LNCaP clone FGC (cell line): ENCODE measurements at places on chromosomes 1 and 21.
A peak's percentile ranks its signal among the peaks of the same experiment; 100 is the strongest.

DNA sequence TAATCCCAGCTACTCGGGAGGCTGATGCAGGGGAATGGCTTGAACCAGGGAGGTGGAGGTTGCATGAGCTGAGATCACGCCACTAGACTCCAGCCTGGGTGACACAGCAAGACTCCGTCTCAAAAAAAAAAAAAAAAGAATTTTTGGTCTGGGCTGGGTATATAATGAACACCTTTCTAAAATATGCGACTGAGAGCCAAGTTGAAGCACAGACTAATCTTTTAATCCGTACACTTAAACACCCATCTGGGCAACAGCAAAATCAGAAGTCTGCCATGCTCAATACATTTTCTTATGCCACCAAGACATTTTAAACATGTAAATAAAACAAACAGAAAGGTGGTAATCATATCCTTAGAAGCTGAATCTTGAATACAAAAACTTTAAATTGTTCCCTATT, 31.6 kb upstream of the ABCB10 start:
- DNase-seq, result no peak

DNA sequence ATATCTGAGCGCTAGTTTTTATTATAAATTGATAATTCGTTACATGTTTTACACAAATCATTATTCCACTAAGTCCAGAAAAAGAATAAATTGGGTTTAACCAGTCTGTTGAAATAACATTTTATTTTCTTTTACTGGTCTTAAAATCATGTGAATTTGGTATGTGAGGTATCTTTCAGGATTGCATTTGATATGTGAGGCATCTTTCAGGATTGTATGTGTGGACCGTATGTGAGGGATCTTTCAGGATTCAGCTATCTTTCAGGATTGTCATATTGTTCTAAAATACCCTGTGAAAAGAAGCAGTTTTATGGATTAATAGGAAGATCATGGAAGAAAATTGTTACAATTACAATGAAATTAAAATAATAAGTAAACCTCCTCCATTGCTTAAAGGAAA, 42.9 kb downstream of the USP25 start:
- no peak for DNase-seq

- no peak for DNase-seq
These were observed 52.0 kb upstream of the KCNK1 start for GRCh38 chr1:233561708-233562426.

GRCh38 chr1:83994111-83994510, 4.8 kb downstream of the TTLL7 start:
- no peak for DNase-seq

DNA sequence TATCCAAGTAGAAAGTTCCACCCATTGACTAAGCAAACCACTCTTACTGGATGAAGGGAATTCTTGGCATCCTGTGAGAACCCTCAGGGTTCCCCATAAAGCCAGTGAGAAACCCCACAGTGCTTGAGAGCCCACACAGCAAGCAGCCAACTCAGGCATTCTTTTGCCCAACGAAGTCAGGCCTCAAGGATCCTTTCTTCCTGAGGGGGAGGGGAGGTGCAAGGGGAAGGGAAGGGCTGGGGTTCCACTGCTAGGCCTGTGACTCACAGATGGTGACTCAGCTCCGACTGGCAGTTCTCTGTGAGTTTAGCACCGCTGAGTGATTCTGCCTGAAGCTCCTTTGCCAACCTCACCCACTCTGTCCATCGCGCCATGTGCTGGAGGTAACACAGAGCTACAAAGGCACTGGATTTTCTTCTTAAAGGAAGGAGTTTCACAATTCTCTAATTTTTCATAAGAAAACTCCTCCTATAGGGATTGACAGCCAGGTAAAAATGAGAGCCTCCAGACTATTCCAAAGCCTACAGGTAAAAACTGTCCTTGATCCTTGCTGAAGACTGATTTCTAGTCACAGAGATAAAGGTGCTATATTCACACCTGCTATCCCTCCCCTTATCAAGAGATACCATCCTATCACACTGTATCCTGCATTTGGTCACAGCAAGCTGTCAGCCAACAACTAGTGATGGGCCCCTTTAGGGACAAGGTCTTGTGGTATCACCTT, 4.8 kb downstream of the ENO1 start:
- no peak for DNase-seq

DNA sequence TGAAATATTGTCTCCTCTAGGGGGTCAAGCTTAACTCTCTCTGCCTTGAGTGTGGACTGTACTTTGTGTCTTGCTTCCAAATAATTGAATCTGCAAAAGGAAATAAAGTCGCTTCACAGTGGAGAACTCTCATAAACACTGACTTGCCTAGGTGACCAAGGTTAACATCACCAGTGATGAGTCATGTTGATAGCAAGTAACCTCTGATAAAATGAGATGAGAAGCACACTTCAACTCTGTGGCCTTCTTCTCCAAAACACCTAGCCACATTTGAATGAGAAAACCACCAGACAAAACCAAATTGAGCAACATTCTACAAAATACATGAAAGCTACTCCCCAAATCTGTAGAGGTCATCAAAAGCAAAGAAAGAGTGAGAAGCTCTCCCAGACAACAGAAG, 37.6 kb downstream of the PDE4B start:
- no peak for DNase-seq

DNA sequence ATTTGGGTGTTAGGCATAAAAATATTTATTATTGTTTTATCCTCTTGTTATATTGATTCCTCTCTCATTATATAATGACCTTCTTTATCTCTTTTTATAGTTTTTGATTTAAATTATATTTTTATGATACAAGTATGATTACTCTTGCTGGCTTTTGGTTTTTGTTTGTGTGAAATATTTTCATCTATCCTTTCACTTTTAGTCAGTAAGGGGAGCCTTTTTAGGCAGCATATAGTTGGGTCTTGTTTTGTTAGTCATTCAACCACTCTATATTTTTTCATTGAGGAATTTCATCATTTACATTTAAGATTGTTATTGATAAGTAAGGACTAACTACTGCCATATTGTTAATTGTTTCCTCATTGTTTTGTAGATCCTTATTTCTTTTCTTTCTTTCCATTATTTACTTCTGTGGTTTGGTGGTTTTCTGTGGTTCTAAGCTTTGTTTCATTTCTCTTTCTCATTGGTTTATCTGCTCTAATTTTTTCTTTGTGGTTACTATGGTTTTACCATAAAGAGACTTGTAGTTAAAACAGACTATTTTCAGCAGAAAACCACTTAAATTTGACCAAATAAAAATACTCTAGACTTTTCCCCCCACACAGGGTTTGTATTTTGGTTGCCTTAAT, 593.1 kb downstream of the NUF2 start:
- DNase-seq, result no peak

GRCh38 chr1:27535386-27535785, 45.4 kb upstream of the WASF2 start:
- no peak for DNase-seq

DNA sequence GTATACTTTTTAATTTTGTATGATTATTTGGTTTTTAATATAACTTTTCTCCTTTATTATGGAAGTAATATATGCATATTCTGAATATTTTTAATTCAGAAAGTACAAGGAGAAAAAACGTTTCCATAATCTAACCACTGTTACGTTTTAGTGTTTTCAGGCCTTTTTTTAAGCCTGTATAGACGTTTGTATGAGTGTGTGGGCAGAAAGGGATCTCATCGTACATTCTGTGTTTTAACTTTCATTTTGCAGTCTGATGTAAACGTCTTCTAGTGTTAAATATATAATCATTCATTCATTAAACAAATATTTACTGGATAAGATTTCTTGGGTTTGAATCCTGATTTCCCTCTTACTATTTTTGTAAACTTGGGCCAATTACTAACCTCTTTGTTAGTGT, 38.0 kb upstream of the PLEKHO1 start:
- no peak for DNase-seq

GRCh38 chr1:99784809-99785255, 18.4 kb upstream of the FRRS1 start:
- no peak for DNase-seq

GRCh38 chr1:234271243-234271606, 102.0 kb upstream of the COA6 start:
- DNase-seq, result no peak

GRCh38 chr1:164774413-164774812, 215.4 kb downstream of the PBX1 start:
- no peak for DNase-seq

DNA sequence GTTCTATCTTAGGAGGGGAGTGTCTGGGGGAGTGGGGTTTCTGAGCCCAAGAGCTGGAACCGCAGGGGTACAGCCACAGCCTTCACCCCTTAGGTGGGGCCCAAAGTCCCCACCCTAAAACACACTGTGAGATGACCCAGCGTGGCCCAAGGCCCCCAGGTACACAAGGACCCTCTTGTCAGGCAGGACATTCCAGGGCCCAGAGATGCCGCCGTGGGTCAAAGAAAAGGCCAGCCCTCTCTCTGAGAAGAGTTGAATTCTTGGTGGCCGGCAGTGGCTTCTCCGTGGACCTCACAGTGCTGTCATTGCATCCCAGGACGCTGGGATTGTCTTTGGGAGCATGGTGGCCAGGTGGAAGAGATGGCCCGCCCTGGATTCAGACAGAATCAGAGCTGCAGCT, 176.3 kb upstream of the C1orf174 start:
- no peak for DNase-seq

DNA sequence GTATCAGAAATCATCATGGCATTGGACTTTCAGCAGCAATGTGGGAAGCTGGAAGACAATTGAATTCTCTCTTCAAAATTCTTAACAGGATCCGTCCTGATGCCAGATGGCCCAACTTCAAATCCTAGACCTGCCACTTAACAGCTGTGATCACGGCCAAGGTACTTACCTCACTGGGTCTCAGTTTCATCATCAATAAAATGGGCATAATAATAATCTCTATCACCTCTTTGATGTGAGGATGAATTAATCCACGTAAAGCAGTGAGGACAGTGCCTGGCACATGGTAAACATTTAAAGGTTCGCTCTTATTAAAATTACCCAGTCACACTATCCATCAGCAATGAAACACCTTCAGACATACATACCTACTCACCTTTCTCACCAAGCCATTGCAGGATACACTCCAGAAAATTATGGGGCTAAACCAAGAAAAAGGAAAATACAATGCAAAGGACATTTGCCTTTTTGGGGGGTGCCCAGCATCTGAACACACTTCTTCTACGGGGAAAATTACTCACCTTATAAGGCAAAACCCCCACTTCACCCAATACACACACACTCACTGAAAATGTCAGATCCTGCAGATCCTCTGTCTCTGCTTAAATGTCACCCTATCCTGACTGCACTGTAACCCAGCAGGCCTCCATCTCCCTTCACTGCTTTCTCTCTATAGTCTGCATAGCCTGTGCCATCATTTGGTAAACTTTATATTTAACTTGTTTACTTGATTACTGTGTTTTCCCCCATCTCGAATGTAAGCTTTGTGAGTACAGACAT, 21.7 kb downstream of the GLIS1 start:
- DNase-seq, result no peak

GRCh38 chr1:56827711-56828110, 8.5 kb upstream of the FYB2 start:
- no peak for DNase-seq

GRCh38 chr1:98468111-98468717, 193.3 kb upstream of the SNX7 start:
- peak; percentile 55 for DNase-seq

DNA sequence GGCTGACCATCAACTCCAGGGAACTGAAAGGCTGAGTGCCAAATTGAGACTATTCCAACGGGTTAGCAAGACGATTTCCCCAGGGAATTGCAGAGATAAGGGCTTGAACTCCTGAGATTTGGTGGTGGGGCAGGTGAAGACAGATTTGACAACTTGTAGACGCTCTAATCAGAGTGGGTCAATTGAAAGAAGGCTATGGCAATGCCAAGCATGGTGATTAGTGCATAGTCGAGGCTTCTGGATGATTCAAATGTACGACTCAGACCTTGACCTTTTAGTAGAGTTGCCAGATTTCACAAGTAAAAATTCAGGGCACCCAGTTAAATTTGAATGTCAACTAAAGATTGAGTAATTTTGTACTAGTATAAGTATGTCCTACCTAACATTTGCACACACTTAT, 302.1 kb upstream of the SPAG17 start:
- no peak for DNase-seq

- DNase-seq, result no peak
These were observed 184.7 kb upstream of the CACYBP start for GRCh38 chr1:174815036-174815435.

GRCh38 chr1:157696966-157697628, 3.5 kb downstream of the FCRL3 start:
- no peak for DNase-seq

- peak; percentile 28 for DNase-seq
These were observed at the start of gene SPOCD1 for GRCh38 chr1:31815752-31816500. Gene SPOCD1, minus strand, starts transcription at chr1:31816022. Its CDS starts 689 bp downstream, at chr1:31815333.

- DNase-seq, result no peak
These were observed 24.4 kb downstream of the ZBTB17 start for GRCh38 chr1:15951341-15952153.

DNA sequence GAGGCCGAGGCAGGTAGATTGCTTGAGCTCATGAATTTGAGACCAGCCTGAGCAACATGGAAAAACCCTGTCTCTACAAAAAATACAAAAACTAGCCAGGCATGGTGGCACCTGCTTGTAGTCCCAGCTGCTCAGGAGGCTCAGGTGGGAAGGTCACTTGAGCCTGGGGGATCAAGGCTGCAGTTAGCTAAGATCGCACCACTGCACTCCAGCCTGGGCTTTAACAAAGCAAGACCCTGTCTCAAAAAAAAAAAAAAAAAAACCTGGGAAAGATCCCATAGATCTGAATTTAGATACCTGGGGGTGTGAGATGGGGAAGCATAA, 32.9 kb downstream of the NIBAN1 start:
- no peak for DNase-seq

GRCh38 chr1:164704954-164705353, 146.0 kb downstream of the PBX1 start:
- no peak for DNase-seq

DNA sequence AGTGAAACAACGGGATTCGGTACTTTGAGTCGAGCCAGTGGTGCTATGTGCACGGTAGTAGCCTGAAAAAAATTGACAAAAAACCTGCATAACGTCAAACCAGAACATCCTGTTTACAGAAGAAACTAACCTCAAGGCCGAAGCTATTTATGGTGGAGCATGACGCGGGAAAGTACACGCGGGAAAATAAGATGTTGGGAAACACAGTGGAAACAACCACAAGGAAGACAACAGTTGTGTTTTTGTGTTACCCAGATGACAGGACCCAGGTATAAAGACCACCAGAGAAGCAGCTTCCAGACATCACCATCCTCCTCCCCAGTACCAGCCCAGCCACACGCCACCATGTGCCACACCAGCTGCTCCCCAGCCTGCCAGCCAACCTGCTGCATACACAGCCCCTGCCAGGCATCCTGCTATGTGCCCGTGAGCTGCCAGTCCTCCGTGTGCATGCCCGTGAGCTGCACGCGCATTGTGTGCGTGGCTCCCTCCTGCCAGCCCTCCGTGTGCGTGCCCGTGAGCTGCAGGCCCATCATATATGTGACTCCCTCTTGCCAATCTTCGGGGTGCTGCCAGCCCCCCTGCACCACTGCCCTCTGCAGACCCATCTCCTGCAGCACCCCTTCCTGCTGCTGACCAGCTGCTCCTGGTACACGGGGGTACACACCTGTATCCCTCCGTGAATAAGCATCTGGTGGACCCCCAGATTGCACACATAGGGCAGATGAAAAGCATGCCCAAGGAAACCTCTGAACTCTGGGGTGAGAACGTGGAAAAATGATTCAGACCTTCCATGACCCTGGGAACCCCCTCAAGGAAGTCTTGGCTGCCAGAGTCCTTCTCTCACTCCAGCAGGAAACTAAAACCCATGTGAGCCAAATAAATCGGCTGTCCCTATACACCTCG, at the start of gene KRTAP12-3:
Gene KRTAP12-3 (plus strand): TSS at position 298 of the 906 bp plus-strand sequence. CDS start 48 bp downstream, at position 346.
- DNase-seq, result no peak

GRCh38 chr1:202234331-202235002, 40.9 kb downstream of the LGR6 start:
- DNase-seq, result no peak

- DNase-seq, result no peak
These were observed 140.5 kb upstream of the C8B start for GRCh38 chr1:57106296-57106695.
